ENCODE measurements at places on chromosomes 11 and 22.

DNA sequence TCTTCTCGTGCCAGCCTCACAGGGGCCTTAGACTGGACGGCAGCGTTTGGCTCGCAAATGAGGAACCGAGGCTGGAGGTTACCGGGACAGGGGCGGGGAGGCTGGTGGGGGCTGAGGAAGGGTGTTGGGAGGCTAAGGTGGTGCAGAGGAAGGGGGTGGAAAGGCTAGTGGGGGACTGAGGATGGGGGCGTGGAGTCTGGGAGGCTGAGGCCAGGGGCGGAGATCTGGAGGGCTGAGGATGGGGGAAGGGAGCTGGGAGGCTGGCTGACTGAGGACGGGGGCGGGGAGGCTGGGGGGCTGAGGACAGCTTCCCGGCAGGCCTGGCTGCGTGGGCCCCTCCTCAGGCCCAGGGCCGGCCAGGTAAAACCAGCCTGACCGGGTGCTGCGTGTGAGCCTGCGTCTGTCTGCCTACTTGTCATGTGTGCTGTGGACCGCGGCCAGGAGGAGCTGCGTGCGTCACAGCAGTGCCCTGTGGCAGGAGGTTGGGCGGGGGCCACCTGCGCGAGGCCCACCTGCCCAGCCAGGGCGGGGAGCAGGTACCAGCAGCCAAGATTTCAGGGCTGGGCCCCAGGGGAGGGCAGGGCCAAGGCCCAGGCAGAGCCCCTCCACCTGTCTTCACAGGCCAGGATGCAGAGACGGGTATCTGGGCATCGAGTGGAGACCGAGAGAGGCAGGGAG is 9.4 kb upstream of the PIM3 start:
- DNase-seq = no peak

DNA sequence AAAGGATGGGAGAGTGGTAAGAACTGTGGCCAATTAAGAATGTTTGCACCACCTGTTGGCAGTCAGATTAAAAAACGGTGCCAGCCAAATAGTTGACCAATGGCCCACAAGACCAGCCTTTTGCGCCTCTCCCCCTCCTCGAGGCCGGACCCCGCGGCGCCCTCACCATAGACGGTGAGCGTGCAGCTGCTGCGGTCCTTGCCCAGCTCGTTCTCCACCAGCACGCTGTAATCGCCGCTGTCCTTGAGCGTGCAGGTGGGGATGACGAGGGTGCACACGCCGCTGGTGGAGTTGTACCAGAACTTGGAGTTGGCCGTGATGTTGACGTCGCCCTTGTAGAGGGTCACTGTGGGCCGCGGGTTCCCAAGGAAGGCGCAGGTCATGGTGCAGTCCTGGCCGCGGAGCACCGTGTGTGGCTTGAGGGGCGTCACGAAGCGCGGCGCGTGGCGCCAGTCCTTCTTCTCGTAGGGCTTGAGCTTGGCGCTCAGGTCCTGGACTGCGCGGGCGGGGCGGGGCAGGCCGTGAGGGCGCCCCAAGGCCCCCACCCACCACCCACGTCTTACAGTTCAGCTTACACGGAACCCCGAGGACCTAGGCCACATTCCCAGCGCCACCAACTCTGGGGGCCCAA is 7.2 kb downstream of the TMEM86A start:
- DNase-seq = peak; percentile 34

DNA sequence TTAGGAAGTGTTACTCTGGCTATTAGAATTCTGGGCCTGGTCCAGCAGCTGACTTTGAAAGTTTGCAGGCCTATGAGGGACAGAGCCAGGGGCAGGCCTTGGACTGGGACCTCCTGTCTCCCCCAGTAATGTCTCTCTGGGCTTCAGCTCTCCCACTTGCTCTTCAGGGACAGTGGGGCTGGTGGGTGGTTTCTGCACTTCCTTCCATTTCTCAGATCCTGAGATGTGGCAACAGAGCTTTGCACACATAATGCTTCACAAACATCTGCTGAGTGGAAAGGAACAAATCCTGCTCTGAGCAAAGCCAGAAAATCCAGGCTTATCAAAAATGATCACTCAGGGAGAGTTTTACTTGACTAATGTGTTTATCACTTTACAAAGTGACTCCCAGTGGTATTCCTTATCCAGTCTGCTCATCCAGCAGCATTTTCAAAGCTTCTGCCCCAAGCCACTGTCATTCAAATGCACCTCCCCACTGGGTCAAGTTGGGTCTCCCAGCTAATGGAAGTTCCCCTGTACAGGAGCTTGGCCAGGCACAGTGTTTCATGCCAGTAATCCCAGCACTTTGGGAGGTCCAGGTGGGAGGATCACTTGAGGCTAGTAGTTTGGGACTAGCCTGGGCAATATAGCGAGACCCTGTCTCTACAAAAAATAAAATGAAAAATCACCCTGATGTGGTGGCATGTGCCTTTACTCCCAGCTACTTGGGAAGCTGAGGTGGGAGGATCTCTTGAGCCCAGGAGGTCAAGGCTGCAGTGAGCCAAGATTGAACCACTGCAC is 13.5 kb upstream of the OSBP2 start:
- DNase-seq = no peak

DNA sequence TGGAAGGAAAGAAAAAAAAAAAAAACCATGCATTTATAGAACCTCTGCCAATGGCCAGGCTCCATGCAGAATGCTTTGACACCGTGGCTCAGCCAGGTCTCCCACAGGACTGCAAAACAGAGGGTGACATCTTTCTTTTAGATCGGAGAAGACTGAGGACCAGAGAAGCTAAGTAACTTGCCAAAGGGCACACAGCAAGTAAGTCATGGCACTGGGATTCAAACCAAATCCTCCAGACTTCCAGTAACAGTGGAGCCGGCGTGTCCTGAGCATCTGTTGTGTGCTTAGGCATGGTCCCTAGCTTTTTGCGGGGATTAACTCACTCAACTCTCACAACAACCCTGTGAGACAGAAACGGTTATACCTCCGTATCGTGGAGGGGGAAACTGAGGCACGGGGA is 20.7 kb downstream of the MGAT3 start:
- DNase-seq = no peak

DNA sequence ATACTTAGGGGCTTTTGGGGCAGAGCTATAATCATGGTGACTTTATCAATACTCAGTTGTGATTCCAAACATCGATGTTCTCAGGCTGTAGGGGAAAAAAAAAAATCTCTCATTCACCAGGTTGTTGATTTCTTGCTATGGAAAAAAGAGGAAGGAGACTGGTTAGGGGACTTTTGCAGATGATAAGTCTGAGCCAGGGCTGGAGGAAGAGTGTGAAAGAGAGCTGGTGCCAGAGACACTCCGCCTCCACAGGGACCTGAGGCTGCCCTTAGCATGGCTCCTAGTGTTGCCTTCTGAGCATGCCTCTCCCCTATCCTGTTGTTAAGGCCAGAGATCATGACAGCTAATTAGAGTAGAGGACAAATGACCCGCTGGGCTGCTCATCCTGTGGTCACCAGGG is 16.9 kb downstream of the UPB1 start:
- no peak for DNase-seq
